ENCODE measurements at places on chromosomes 2 and 18.

DNA sequence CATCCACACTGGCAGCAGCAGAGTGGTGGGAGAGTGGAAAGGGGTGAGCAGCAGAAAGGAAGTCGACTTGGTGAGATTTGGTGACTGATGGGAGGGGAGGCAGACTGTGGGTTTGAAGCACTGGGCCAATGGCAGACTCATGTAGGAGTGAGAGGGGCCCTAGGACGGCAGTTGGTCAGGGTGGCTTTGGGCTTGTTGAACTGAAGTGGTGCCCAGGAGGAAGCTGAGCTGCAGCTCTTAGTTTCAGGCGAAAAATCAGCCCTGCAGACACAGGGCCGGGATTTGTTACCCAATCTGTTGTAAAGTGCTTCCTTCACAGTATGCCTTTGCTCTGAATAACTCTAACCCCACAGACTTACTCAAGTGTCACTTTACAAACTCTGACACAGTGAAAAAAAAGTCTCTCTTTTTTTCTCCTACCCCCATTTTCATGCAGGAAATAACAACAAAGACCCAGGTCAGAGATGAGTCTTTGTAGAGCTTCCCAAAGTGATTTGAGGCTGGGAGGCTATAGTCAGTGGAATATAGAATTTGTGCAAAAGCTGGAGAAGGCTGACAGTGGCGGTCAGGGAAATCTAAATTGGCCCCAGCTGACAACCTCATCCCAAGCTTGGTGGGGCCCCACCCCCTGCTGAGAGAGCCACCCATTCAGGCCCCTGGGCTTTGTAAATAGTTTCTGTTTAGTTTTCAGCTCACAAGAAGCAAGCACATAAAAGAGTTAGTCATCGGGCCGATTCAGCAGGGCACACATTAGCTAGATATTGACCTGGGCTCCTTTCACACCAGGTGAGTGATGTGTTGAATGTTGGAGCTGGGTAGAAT is 226.9 kb downstream of the VAPA start:
- no peak for DNase-seq

- DNase-seq = no peak
These were observed 385.5 kb upstream of the HNRNPA3 start for GRCh38 chr2:176826984-176827668.

GRCh38 chr2:211228559-211228958 is 672.2 kb downstream of the CPS1 start:
- DNase-seq = no peak

DNA sequence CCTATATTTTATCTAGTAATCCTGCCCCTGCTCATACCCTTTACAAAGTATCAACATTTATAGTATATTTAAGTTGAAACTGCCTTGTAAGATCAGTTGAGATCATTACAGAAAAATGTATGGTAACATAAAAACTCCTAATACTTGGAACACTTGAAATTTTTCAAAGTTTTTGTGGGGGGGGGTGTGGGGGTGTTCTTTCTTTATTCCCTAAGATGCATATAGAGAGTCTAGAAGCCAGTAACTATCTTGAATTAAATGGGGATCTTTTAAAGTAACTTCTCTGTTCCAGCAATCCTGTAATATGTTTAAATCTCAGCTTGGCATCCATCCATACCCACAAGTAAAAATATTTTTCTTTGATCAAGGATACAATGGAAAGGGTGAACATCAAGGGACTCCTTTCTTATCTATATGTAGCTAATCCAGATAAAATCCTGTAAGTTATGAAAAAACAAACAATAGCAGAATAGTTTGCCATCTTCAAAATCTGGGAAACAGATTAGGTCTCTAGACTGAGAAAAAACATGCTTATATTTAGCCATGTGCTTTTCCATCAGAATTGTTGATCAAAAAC is 455.3 kb downstream of the MEIS1 start:
- no peak for DNase-seq

- no peak for DNase-seq
These were observed 219.8 kb downstream of the SH3BP4 start for GRCh38 chr2:235171550-235172031.

- DNase-seq = peak; percentile 83
These were observed 2.0 kb downstream of the SATB2 start for GRCh38 chr2:199455545-199456382.

DNA sequence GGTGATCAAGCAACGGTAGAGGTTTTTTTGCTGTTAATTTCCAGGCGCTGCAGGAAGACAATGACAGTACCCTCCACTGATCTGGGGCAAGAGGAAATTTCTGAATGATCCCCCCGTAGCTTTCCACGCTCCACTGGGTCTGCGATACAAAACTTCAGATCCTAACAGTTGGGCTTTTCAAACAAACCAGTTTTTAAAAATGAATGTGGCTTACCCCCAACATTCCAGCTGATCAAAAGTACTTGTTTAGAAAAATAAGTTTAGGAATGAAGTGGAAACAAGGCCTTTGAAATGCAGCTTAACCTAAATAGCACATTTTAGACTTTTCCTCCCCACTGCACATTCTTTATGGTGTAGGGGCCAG is 5.7 kb downstream of the ZFP36L2 start:
- DNase-seq = no peak

DNA sequence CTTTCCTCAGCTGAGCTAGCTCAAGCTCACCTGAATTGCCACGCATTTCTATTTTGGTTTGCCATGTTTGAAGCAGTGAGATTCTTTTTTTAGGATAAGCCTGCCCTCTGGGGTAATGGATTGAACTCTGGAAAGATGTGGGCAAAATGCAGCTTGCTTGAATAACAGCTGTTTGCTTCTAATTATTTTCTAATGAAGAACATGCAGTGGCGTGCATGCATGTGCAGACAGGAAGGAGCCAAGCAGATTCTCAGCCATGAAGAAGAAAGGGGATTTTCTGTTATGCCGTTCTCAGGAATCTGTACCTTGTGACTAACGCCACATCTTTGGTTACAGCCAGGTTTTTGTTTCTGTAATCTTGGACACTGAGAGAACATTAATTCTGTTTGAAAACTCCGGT is 171.2 kb downstream of the ANTXR1 start:
- DNase-seq = no peak

- DNase-seq = no peak
These were observed 25.8 kb downstream of the CASP10 start for GRCh38 chr2:201208563-201209252.

- DNase-seq = no peak
These were observed 150.1 kb downstream of the AGAP1 start for GRCh38 chr2:235643680-235644511.

- DNase-seq = no peak
These were observed 157.8 kb downstream of the LDLRAD4 start for GRCh38 chr18:13376298-13376840.
